ENCODE measurements at places on chromosomes 16 and 17.
A peak's percentile ranks its signal among the peaks of the same experiment; 100 is the strongest.

GRCh38 chr17:35453171-35453570 is 4.6 kb upstream of the SLFN13 start:
- no peak for DNase-seq

DNA sequence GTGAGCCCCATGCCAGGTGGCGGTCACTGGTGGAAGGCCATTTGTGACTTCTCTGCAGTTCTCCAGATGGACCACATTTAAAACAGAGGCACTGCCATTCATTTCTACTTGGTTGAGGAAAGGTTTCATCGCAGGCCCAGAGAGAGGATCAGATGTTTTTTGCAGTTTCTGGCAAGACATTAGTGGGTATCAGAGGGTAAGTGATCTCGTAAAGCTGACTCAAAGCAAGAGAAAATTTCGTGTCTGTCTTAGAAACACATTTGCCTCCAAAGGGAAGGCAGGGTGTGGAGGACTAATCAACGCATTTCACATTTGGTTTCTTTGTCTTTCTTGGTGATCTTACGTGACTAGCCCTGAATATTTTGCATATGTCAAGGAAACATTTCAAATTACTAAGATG is 81.8 kb downstream of the PRKCB start:
- no peak for DNase-seq

DNA sequence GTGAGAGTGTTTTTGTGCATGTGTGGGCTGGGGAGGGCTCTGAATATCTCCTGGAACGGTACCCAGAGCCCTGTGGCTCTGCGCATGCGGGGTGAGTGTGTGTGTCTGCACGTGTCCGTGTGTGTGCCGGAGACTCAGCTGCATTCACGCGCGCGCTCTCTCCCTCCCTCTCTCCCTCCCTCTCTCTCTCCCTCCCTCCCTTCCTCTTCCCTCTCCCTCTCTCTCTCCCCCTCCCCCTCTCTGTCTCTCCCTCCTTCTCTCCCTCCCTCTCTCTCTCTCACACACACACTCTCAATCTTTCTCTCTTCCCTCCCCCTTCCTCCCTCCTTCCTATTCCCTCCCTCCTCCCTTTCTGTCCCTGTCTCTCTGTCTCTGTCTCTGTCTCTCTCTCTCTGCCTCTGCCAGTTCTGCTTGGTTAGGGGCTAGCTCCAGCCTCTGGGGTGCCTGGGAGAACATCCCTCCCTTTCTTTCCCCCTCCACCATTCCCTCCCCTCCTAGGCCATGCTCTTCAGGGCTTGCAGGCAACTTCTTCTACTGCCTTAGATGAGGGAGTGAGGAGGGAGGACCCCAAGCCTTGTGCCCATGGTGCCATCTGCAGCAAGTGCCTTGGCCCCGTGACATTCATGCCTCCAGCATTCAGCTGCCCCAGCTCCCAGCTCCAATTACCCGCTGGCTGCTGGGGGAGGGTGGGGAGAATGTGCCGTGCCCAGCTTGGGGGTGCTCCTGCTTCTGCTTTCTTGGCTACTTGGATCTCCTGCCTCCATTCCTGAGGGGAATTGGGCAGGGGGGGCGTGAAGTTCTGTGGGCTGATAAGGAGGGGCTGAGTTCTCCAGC is 6.4 kb downstream of the THRA start:
- DNase-seq, result peak; percentile 46

DNA sequence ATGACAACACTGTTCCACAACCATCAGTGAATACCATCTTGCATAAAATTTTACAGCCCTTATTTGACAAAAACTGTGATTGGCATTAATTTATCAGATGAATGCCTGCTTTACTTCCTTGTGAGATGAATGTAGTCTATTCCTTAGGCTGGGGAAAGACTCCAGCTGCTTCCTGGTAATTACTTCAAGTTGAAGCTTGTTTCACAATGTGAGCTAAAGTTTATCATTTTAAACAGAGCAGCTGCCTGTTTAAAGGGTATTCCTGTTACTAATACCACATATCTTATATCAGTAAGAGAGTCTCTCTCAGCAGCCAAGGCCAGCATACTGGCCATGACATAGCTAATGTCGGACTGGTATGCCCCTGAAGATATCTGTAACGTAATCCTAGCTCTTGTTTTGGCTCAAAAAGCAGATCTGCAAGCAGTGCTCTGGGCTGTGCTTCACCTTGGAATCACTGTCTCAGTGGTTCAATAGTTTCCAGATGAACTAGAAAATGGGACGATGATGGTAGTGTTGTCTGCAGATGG is 13.2 kb upstream of the ARL2BP start:
- no peak for DNase-seq

DNA sequence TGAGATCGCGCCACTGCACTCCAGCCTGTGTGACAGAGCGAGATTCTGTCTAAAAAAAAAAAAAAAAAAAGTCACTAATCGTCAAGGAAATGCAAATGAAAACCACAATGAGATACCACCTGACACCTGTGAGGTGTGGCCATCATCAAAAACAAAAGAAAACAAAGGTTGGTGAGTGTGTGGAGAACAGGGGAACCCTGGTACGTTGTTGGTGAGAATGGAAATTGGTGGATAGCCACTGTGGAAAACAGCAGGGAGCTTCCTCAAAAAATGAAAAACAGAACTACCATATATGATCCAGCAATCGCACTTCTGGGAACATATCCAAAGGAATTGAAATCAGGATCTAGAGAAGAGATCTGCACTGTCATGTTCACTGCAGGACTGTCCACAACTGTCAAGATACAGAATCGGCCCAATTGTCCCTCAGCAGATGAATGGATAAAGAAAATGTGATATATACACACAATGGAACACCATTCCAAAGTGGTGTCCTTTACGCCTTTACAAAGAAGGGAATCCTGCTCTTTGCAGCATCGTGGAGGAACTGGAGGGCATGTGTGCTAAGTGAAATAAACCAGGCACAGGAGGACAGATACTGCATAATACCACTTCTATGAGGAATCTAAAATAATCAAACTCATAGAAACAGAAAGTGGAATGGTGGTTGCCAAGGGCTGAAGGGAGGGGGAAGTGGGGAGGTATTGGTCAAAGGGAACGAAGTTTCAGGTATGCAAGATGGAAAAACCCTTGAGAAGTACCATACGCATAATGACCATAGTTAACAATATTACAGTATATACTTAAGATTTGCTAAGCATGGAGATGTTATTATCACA is 63.5 kb upstream of the PLCG2 start:
- no peak for DNase-seq

DNA sequence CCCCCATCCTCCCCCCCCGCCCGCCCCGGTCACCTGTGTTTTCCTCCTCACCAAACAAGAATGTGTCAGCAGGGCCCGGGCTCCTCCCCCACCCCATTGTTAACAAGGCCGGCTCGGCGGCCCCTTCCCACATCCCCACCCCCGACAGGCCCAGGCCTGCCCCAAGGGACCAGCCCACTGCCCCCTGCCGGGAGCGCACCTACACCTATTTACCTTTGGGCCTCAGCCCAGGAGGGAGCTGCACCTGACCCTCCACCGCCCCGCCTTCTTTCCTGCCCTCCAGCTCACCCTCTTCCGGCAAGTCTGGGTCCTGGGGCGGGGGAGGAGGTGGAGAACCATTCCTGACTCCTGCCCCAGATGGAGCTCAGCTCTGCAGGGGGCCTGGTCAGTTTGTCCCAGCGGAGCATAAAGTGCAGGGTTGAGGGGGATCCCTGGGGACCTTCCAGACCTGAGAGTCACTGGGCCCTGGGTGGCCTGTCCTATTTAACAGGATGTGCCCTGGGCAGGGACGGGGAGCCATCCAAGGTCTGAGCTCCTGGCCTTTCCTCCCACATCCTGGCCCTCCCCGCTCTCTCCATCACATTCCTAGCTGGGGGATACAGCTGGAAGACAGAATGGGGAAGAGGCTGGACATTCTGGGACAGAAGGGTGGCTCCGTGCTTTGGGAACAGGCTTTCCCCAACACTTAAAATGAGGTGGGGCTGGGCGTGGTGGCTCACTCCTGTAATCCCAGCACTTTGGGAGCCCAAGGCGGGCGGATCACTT is 8.3 kb downstream of the FOXJ1 start:
- peak; percentile 82 for DNase-seq

GRCh38 chr16:89951509-89951908 is 3.0 kb downstream of the DEF8 start:
- DNase-seq, result no peak

GRCh38 chr17:5514976-5515375 is 28.6 kb downstream of the MIS12 start:
- no peak for DNase-seq

DNA sequence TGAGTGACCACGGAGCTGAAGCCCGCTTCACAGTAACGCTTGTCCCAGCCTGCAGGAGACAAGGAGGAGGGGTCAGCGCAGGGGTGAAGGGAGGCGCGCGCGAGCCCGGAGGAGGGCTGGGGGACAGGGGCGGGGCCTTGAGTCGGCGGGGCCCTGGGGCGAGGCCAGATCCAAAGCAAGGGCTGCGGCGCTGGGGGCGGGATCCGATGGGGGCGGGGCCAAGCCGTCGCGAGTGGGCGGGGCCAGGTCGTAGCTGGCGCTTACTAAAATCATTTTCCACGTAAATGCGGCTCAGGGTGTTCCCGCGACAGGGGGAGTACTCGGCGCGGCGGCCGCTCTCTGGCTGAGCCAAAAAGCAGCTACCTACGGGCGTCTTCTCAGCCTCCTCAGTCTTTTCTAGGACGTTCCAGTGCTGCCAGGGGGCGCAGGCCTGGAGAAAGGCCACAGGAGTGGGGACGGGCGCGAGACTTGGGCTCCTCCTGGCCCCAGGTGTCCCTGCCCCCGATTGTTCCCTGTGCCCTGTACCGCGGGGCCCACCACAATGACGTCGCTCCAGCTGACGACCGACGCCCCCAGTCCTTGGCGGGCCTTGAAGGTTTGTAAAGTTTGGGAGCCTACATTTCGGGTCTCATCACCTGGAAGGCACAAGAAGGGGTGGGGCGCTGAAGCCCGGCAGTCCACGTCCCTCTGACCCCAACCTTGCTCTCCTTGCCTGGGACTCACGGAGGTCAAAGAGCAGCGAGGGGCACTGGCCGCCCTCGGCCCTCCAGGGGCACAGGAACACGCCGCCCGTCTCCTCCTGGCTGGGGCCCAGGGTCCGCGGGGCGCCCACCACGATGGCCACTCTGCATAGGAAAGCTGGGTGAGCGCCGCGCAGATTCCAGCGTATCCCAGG is 3.9 kb downstream of the ITGA2B start:
- DNase-seq, result peak; percentile 3

DNA sequence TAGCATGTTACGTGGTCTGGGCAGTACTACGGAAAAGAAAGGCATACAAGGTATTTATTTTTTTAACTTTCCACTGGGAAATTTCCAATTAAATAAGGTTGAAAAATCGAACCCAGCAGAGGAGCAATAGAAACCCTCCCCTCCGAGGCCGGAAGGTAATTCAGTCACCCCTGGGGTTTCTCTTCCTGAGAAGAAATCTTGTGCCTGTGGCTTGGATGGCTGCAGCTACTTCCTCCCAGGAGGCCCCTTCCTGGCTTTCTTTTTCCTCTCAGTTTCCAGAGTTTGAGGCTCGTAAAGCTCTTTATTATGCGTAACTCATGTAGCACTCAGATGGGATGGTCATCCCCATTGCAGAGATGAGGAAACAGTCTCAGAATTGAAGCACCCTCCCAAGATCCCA is 140.3 kb downstream of the ASIC2 start:
- no peak for DNase-seq

GRCh38 chr16:70730944-70731343 is 45.1 kb upstream of the MTSS2 start:
- no peak for DNase-seq

GRCh38 chr17:29615048-29615385 is 7.7 kb downstream of the CORO6 start:
- DNase-seq, result no peak

DNA sequence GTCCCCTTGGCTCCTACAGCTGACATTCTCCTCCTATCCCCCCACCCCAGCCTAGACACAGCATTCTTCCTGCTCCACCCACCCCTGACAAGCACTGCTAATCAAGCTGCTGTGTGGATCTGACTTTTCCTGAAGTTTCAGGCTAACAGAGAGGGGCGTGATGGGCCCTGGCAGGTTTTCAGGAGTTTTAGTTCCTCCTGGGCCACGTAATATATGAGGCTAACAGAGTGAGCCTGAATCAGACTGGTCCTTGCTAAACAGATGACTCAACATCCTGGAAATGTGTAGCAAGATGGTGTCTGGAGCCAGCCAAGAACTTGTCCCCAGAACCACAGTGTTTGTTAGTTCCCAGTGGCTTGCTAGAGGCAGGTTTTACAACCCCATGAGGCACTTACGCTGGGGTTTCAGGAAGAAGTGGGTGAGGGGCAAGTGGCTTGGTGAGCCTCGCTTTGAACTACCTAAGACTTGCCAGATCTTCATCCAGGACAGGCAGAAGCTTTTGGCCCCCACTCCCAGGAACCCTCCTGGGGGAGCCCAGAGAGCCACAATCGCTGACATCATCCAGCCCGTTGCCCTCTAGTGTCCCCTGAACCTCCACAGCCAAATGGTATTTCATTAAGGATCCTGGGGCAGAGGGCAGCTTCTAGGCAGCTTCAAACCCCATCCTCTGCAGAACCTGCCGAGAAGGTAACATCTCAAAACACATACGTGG is 15.9 kb downstream of the TMEM92 start:
- peak; percentile 22 for DNase-seq

- DNase-seq, result no peak
Measured at GRCh38 chr16:73544826-73545225, 496.9 kb upstream of the ZFHX3 start.

- peak; percentile 97 for DNase-seq
Measured at GRCh38 chr16:23343643-23344612, 41.8 kb downstream of the SCNN1B start.

DNA sequence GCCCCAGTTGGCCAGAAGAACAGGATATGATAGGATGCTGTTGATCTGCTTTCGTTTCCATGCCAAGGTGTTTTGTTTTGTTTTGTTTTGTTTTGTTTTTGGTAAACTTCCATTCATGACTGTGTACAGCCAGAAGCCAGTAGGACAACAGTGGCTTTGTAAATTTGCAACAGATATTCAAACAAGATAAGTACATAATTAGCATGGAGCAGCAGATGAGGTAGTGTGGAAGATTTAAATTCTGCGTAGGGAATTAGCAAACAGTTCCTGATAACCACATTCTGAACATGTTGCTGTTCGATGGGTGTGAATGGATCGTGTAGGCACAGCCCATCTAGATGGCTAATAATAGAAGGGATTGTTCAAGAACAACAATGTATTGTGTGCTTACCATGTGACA is 1080.1 kb upstream of the RBFOX1 start:
- no peak for DNase-seq

DNA sequence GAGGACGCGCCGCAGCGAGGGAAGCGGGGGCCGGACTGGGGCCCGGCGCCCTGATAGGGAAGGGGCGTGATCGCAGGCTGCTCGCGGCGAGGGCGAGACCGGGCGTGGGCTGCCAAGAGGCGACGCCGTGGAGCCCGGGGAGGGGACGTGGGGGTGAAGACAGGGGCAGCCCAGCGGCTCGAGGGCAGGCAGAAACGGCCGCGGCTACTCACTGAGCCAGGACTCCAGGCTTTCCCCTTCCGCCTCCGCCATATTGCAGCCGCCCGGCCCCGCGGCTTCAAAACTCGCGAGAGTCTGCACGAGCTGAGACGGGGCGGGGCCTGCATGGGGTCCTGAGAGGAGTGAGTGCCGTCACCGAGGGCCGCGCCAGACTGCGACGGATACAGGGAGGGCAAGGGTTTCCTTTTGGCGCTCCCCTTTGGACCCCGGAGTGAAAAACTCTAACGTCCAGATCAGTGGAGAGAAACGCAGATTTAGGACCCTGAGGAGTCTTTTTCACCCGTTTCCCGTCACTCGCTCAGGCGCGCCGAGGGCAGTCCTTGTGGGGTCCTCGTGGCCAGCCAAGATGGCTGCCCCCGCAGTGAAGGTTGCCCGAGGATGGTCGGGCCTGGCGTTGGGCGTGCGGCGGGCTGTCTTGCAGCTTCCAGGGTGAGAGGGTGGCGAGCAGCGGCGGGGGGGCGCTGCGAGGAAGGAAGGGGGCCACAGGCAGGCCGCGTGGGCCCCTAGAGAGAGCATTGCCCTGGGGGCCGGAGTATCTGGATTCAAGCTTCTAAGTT is at the start of the genes GGA3 and MRPS7:
Gene GGA3, minus strand, starts transcription at position 271 of the 776 bp plus-strand sequence. Its CDS starts 19 bp downstream, at position 252.
Gene MRPS7, plus strand, starts transcription at position 544 of the 776 bp plus-strand sequence. Its CDS starts 22 bp downstream, at position 566.
- peak; percentile 74 for DNase-seq
